Cardiac fibroblast (primary cell): ENCODE measurements at places on chromosomes 11 and 22.

DNA sequence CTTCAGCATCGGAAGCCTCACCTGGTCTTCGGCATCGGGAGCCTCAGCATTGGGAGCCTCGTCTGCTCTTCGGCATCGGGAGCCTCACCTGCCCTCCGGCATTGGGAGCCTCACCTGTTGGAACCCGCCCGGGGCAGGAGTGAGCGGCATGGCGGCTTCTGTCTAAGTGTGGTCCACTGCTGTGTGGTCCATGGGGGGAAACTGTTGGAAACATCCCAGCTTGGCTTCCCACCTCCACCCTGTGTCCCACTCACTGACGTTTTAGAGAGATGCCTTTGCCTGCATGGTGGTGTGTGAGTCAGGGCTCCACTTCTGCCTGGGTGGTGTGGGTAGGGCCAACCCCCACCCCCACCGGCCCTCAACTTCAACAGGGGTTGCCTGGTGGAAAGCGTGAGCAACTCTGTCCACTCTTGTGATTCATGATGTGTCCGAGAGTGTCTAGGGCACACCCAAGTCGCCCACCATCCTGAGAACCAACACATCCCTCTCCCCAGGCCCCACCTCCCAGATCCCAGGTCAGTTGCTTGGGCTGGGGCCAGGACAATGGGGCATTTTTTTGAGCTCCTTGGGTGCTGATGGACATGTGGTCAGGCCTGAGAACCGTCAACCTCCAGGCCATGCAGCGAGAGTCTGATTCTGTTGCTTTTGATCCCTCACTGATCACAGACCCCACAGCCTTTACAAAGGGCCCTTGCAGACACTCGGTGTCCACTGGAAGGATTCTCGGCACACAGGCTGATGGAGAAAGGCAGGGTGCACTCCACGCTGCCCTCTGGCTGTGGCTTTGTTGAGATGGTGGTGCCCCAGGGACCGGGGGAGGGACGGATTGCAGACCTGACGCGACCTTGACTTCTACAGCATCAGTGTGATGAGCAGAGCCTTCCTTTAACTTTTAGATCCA lies 406.7 kb downstream of the TBC1D22A start:
- DNase-seq = no peak

- DNase-seq = peak; percentile 64
Observed at GRCh38 chr11:64306876-64307622, 1.7 kb downstream of the ESRRA start.

GRCh38 chr11:95792200-95792599 lies 1.9 kb downstream of the CEP57 start:
- no peak for DNase-seq

DNA sequence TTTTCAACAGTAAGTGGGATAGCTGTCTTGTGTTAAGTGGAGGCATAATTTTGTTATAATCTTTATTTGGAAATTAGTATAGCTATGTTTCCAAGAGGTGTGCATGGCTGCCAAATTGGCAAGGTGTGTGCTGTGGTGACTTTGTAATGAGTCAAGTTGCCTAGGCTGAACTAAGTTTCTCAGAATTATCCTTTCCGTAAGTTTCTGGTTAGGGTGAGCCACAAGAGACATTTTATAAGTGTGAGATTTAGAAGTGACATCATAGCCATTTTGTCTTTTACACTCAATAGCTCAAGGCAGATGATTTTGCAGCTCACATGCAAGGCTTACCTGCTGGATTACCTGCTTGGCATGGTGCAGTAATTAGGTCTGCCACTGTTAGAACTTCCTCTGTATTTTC lies 90.3 kb downstream of the C11orf87 start:
- DNase-seq = no peak

DNA sequence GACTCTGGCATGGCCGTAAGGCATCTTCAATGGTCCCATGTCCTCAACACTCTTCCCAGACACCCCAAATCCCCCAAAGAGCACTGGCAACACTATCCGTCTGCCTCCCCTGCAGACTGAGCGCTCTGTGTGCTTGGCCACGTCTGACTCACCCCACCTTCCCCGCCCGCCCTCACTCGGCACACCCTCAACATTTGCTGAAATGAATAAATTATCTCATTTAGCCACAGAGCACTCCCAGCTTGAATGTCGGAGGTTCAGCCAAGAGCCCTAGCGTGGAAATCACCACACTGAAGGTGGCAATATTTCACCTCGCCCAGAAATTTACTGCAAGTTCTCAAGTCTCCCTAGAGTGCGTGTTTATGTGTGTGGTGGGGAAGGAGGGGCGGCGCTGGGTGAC lies 46.6 kb upstream of the TCF20 start:
- peak; percentile 5 for DNase-seq

DNA sequence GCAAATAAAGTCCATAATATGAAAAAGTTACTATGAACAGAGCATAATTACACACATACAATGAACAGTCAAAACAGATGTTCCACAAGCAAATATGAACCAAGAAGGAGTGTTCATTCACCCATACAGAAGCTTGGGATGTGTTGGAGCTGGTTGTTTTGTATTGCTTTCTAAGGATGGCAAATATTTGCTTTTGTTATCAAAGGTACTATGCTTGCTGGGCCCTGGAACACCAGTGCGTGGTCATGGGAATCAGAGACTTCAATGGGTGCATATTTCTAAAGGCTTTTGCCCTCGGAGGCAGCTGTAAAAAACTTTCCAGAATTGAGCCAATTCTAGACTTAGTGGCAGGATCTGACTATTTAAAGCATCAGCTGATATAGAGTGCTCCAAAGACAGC lies 85.1 kb downstream of the BARX2 start:
- no peak for DNase-seq

GRCh38 chr11:46357483-46357936 lies 10.2 kb downstream of the DGKZ start:
- DNase-seq = no peak

DNA sequence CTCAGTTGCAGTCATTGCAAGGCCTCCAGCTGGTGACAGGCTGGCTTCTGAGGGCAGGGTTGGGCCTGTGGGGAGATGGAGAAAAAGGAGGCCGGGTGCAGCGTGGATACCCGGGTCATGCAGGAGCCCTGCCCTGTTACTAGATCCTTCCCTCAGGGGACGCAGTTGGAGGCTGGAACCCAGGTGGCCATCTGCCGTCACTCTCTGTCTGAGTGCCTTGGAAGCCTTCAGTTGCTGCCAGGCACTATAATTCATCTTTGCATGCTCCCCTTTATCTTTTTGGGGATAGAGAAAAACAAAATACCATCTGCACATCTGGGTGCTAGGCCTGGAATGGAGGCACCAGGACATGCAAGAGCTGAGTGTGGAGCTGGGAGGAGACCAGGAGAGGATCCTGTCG lies 82.7 kb downstream of the TP53I11 start:
- DNase-seq = no peak

- DNase-seq = no peak
Observed at GRCh38 chr11:96317571-96317970, 25.4 kb downstream of the MAML2 start.

DNA sequence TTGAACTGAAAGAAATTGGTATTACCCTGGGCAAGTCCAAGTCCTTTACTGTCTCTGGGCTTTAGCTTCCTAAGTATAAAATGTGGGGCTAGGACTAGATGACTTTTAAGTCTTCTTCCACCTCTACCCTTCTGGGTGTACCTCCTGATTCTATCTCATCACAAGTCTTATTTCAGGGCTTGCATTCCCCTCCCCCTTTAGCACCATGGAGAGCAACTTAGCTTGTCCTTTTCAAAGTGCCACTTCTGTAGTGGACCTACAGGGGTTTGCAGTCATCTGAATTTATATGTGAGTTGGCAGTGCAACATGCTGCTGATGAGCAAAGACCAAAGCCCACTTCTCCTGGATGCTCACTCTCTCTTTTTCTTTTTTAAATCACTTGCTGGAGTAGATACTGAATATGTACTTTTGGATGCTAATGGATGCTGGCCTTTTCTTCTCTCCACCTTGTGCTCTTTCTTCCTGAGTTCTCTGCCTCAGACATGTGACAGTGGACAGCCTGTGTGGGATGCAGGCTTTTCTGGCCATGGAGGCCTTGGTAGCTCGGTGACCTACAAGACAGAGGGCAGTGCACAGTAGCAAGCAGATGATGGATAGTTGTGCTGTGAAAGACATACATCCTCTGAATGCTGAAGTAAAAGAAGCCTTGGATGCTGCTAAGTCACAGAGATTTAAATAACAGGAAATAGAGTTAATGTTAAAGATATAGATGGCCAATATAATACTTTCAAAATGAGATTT lies 185.0 kb downstream of the NELL1 start:
- DNase-seq = no peak

DNA sequence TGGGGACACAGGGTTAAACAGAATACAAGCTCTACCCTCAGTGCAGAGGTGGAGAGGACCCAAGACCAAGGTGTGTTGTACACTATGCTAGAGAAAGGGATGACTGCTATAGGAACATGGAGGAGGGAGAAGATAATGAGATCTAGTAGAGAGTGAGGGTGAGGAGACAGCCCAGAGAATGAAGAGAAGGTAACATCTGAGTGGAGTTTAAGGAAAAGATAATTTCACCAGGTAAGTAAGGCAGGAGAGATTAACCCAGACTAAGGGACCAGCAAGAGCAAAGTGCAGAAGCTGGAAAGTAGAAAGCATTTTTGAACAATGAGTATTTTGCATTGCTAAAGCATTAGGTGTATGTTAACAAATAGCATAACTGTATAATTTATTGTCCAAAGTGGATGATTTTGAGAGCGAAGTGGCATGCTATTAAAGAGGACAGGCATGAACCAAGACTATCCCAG lies 128.8 kb downstream of the RASSF10 start:
- DNase-seq = no peak

DNA sequence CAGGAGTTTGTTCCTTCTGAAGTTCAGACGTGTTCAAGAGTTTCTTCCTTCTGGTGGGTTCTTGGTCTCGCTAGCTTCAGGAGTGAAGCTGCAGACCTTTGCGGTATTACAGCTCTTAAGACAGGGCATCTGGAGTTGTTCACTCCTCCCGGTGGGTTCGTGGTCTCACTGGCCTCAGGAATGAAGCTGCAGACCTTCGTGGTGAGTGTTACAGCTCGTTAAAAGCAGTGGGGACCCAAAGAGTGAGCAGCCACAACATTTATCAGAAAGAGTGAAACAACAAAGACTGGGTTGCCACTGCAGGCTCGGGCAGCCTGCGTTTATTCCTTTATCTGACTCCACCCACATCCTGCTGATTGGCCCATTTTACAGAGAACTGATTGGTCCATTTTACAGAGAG lies 373.1 kb downstream of the ETS1 start:
- no peak for DNase-seq

DNA sequence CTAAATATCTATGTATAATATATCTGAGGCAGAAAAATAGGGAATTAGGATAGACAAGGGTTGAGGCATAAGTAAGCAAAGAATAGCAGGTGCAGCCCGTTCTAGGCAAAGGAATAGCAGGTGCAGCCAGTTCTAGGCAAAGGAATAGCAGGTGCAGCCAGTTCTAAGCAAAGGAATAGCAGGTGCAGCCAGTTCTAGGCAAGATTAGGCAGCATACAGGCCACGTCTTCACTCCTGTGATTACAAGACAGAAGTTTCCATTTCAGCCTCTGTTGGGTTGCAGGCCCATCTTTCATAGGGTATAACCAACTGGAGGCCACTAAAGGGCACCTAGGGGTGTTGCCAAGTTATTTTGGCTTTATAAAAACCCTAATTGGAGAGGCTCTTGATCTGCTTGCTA lies 28.8 kb upstream of the CHORDC1 start:
- DNase-seq = no peak

DNA sequence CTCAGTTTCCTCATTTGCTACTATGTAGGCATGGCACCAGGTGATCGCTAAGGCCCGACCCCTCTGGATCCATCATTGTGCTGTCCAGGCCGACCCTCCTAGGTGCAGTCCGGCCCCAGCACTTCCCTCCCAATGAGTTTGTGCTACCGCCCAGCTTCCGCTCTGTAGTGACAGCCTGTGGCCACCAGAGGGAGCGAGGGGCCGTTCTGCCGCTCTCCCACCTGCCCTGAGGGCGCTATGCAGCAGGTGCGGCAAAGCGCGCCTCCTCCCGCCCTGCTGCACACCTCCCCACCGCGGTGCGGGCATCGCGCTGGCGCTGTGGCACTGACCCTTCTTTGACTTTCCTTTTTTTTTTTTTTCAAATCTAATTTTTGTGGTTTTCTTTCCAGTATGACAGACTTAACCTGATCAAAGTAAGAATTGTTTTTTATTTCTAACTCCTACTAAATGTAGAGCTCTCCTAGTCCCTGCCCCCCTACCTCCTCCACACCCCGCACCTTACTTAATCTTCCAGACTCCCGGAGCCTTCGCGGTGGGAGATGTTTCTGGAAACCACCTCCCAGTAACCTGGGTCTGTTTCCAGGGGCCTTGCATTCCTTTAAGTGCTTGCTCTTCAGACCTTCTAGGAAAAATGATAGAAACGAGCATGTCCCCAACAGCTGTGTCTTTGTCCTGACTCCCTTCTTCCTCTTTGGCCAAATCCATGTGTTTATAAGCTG lies 73.7 kb downstream of the SCN3B start:
- DNase-seq = peak; percentile 46

DNA sequence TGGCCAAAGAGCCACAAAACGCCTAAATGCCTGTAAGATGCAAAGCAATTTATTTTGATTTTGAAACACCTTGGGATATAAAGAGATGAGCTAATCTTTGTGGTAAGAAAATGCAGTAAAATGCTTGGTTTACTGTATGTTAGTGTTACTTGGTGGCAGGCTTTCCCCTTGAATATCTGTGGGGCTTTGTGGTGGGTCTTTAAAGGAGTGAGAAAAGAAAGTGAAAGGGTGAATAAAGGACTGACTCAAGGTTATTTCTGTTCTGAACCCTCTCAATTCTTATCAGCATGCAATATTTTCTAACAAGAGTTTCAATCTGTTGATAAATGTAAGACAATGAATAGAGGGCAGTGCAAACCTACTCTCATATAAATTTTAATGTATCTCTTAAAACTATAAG lies 1555.9 kb upstream of the RAG2 start:
- no peak for DNase-seq

DNA sequence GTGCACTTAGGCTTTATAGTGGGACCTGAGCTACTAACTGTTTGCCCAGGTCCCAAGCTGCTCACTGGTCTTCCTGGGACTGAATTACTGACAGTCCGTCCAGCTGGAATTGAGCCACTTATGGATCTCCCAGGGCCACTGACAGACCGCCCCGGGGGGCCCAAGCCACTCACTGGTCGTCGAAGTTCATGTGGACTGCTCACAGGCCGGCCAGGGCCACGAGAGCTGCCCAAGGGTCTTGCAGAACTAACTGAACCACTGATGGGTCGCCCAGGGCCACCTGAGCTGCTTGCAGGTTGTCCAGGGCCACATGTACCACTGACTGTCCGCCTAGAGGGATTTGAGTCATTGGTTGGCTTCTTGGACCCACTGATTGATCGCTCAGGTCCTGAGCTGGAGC lies 15.1 kb downstream of the MISFA start:
- DNase-seq = no peak

DNA sequence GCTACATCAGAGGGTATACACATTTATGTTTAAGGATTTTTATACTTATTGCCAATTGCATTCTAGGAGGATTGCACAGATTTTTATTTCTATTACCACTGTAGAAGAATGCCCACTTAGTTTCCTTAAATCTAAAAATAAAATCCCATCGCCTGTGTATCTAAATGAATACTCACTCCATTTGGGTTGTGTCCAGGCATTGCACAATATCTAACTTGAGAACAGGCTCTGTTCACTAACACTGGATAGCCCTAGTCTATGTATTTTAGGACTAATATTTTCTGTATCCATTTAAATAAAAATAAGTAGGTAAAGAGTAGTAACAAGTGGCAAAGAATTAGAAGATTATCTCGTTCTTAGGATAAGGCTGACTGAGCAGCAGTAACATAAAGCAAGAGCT lies 4.1 kb downstream of the C11orf52 start:
- peak; percentile 90 for DNase-seq

- no peak for DNase-seq
Observed at GRCh38 chr22:38645430-38645829, 10.8 kb downstream of the FAM227A start.

- peak; percentile 45 for DNase-seq
Observed at GRCh38 chr11:59223611-59224010, 10.9 kb upstream of the MPEG1 start.
